ENCODE measurements at places on chromosomes 11 and 22.

DNA sequence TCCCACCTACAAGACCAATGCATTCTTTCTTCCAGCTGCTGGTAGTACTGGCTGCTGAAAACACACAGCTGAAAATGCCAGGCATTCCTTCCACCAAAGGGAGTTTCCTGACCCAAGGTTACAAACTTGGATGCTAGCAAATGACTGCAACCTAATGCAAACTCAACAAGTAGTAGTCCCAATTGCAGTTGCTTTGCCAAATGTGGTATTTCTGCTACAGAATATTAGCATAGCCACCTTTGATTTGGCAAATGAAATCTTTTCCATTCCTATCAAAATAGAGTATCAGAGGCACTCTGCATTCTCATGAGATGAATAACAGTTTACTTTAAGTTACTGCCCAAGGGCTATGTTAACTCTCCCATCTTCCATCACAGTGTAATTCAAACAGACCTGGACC lies 172.0 kb upstream of the ARHGAP42 start:
- DNase-seq, result no peak

DNA sequence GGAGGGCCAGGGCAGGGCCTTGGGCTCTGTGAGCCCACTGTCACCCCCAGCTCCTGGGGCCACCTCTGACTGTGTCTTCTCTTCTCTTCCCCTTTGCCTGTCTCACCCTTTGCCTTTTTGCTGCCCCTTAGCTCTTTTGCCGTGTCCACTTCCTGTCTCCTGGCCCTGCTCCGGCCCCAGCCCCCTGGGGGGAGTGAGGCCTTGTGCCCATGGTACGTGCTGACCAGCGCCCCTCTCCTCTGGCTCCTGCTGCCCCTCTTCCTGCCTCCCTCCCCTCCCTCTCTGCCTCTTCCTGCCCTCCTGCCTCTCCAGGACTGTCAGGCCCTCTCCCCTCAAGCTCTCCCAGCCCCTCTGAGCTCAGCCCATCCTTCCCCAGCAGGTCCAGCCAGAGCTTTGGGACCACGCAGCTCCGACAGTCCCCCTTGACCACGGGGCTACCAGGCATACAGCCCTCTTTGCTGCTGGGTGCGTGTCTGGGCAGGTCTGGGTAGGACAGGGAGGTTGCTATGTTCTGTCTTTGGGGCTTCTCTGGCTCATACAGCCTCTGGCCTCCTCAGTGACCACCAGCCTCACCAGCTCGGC lies 11.7 kb downstream of the TMEM258 start:
- DNase-seq, result no peak

DNA sequence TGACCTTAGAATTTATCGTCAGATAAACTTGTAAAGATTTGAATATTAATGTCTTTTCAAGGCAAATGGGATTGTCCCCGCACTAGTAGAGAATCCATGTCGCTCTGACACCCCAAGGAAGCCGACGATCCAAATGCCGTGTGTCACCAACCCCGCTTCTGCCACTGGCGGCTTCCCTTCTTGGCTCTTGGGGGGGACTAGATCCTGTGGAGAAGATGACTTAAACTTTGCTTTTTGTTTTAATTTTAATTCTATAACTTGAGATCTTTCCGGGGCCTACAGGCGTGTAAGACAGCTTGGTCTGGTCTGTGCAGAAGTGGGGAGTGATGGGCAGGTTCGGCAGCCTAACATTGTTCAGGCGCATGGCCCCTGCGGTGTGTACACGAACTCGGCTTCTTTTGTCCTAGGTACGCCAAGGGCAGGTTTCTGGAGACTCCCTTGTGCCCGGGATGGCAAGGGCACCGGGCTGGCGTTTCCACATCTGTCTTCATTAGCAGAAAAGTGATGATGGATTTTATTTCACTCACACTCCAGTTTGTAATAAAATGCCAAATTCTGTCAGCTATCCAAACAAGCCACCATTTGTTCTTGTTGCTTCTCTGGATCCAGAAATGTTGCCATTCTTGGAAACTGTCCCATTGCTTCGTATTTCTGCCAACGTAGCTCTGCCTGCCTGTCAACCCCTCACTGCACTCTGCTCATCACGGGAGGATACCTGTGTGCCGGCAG lies 6.7 kb downstream of the YDJC start:
- DNase-seq, result no peak

DNA sequence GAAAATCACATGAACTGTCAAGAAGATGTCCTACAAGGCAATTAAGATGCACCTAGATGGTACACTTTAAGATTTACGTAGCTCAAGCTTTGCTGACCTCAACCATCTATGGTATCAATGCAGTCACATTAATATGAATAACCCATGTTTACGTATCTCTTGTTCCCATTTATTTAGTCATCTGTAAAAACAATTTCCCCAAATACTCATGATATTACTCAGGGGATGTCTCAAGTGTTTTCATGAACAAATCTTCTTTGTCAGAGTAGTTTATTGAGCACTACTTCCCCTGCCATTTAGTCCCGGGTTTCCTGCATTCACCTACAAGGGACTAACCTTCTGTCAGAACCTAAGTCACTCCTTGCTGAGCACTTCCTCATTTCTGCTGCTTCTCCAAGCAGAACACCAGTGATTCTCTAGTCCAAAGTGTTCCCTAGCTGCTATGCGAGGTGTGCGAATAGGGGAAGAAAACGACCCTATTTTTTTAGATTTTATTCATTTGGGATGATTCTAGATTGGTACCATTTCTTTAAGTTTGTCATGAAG lies 554.3 kb upstream of the LRRC4C start:
- DNase-seq, result no peak

DNA sequence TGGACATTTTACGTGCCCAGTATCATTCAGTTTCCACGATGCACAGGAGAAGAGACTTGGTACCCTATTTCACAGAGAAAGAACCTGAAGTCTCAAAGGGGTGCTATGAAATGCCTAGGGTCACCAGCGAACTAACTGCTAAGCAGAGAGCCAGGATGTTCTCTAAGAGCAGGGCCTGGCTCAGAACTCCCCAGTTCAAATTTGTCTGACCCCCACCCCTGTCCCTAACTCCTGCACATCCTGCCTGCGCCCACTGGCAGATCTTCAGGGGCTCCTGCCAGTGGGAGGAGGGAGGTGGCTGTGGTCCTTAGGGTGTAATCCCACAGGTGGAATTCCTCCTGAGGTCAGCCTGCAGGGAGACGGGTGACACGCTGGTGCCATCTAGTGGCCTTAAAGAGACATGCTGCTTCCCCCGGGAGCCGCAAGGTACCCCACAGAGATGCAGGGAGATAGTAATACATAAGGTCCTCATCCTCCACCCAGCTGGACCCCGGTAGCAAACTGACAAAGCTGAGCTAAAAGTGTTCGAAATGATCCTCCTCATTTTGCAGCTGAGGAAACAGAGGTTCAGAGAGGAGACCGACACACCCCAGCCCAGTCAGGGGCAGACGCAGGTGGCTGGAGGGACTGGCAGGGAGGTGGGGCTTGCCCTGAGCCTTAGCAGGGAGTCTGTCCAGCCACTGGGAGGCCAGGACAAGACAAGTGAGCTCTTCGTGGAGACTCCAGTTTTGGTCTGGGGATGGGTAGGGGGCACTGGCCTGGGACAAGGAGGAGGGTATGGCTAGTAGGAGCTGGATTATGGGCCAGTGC lies 34.1 kb downstream of the MB start:
- peak; percentile 56 for DNase-seq

DNA sequence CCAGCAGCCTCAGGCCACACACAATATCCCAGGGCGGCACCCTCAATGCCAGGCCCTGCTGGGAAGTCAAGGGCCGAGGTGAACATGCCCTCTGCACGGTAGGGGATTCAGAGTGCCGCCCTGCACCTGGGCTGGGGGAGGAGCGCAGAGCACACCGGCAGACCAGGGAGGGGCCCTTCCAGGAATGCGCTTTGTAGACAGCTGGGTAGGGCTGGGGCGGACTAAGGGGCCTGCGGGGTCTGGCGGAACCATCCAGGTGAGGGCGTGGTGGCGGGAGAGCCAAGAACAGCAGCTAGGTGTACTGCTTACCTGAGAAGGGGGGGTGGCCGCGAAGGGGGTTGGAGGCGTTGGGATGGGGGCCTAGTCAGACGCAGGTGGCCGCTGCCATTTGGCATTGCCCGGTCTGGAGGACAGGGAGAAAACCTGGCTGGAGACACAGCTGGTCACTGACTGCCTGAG lies 26.0 kb downstream of the DUSP8 start:
- no peak for DNase-seq

DNA sequence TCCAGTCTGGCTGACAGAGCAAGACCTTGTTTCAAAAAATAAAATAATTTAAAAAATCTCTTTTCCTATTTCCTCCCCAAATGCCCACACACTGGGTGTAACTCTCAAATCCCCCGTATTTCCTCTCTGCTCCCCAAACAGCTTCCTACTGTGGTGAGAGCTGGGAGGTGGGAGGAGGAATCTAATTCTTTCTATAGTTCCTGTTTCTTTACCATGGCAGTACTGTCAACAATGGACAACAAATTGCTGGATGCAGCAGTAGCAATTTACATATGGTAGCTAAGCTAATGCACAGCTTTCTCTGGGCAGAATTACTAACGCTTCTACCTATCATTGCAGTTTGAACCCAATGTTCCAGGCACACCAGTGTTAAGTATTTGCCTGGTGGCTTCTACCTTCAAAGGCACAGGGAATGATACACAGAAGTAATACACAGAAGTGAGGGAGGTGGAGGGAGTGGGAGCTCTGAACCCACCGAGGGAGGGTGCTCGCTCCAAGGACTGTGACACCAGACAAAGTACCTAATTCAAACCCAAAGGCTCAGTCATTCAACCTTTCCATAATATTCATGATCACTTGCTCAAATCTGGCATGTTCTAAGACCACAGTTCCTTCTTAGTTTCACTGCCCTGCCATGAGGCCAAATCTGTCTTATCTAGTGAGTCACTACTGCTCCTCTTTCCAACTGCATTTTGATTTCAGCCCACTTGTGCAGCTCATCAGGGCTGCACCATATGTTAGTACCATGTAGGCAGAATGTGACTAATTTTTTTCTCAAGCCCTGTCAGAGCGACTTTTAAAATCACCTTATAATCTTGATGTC lies 37.9 kb downstream of the CELF1 start:
- peak; percentile 55 for DNase-seq
